Stimulated activated CD8-positive, alpha-beta memory T cell treated with anti-CD3 and anti-CD28 coated beads, Interleukin-4, amount 100 ng/mL, for 1 hour (primary cell): ENCODE measurements at places on chromosomes 3 and 15.
A peak's percentile ranks its signal among the peaks of the same experiment; 100 is the strongest.

DNA sequence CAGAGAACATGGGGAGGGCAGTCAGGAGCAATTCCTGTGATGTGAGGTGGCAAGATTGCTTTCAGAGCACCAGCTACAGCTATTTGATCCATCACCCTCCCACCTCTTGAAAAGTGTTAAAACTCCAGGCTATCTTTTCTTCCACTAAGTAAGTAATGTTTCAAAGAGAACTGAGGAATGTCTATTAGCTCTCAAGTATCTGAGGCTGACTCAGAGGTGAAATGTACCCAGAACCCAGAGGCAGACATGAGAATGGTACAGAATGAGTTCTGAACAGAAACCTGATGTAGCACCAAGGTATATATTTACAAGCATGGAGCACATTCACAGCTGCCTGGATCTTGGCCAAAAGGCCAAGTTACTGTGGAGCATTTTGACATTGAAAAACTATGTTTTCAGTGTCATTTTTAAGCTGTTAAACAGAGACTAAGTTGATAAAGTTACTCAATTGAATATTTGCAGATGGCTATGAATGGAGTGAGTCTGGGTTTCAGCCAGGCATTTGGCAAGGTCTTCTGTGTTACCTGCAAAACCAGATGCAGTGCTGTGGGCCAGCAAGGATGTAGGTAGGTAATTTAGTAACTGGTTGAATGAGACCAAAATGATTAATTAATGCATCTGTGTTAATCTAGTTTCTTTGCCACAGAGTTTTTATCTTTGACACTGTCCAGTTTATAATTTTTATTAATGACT is 227.7 kb upstream of the CD96 start:
- DNase-seq: no peak

DNA sequence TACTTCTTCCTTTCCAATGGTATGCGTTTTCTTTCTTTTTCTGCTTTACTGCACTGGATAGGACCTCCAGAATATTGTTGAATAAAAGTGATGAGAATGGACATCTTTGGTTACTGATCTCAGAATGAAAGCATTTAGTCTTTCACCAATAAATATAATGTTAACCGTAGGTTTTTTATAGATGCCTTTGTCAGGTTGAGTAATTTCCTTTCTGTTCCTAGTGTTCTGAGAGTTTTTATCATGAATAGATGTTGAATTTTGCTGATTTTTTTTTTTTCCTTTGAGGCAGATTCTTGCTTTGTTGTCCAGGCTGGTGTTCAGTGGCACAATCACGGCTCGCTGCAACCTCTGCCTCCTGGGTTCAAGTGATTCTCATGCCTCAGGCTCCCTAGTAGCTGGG is 158.4 kb downstream of the KLHL25 start:
- DNase-seq: no peak

DNA sequence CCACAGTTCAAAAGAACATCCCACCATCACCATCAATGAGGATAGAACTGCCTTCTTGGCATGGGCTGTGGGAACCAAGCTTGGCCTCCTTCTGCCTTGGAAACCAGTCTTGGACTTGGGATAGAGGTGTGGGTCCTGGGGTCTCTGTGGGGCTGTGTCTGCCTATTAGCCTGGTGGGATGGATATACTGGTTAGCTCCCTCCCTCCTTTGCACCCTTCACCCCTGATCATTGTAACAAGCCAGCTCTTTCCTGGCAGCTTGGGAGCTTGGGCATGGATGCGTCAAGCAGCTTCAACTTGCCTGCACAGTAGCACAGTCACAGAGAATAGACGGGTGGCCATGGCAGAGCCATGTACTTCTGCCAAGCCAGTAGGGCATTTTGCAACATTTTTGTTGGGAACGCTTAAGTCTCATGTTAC is 65.2 kb downstream of the SMAD6 start:
- no peak for DNase-seq

DNA sequence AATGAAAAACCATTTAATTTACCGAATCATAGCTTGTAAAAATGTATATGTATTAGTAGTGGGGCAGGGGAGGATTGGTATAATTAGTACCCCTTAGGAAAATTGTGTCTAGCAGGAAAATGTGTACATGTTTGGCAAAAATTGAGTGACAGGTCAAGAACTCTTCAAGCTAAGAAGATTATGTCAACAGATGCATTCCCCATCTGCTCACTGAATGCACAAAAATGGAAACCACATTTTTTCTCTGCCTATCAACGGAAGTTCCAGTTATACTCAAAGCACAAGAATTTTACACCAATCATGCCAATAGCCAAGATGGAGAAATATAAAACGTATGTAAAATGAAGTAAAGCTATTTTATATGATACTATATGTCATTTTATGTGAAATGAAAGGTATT is 377.8 kb downstream of the KCNH8 start:
- no peak for DNase-seq

- DNase-seq: no peak
Measured at GRCh38 chr15:100834731-100835130, 44.9 kb upstream of the ALDH1A3 start.

GRCh38 chr15:81752974-81753373 is 292.8 kb downstream of the MEX3B start:
- DNase-seq: no peak

DNA sequence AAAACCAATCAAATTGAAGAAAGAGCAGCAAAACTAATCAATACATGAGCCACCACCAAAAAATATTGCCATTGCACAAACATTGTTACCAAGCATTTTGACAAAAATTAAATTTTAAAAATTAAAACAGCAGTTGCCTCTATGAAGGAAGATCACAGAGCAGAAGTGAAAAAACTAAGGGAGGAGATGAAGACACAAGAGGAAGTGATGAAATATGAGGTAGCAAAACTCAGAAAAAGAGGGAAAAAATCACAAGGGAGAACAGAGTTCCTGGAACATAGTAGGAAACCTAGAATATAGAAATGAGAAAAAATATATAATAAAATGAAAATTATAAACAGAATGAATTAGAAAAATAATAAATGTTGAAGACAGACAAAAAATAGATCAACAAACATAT is 7.3 kb upstream of the SERPINI2 start:
- DNase-seq: no peak

DNA sequence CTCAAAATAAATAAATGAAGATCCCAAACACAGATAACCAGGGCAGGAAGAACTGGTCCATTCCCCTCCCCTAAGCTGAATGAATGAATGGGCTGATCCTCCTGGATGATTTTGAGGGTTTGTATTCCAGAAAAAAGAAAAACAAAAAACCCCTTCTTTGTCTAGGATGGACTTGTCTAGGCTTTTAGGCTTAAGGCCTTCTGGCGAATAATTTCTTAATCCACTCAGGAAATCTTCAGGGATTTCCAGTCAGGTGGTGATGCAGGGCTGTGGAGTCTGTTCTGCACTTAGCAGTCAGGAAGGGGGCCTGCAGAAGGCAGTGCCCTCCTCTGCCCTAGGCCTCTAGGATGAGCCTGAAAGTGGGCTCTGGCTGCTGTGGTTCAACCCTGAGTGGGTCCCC is 52.1 kb downstream of the BDH1 start:
- DNase-seq: no peak

DNA sequence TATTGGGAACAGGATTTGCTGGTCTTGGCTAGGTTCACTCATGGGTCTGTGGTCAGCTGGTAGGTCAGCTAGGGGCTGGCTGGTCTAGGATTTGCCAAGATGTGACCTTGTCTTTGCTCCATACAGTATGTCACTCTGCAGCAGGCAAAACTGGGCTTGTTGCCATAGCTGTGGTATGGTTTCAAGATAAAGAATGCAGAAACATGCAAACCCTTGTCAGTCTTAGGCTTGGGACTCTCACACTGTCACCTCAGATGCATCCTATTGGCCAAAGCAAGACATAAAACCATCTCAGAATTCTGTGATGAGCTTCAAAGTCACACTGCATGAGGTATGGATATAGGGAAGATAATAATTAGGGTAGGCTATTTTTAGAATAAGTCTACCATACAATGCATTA is 66.6 kb upstream of the TBC1D5 start:
- DNase-seq: no peak

DNA sequence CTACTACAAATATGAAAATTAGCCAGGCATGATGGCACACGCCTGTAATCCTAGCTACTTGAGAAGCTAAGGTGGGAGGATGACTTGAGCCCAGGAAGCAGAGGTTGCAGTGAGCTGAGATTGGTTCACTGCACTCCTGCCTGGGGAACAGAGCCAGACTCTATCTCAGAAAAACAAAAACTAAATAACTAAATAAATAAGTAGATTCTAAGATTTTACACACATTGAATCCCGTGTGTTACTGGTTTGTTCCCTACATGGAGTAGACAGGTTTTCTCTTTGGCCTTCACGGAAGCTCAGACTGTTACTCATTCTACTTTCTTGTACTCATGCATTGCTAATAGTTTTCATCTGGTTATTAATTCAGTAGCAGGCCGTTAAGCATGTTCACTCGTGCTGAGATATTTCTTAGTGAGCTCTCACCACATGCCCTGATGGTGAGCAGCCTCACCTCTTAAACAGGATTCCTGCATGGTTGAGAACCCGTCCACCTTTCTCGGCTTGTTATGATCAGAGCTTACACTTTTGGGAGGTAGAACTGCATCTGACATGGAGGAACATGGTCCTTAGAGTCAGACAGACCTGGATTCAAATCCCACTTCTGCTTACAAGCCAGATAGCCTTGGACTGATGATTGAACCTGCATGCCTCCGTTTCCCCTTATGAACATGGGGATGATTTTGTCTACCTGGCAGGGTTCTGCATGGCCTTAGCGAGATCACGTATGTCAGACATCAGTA is 49.1 kb downstream of the CMTM7 start:
- DNase-seq: no peak

GRCh38 chr15:62534996-62535395 is 369.9 kb upstream of the C2CD4B start:
- no peak for DNase-seq

- no peak for DNase-seq
Measured at GRCh38 chr15:63000706-63001105, 41.8 kb upstream of the TPM1 start.

GRCh38 chr15:79886124-79886523 is 10.7 kb downstream of the MTHFS start:
- no peak for DNase-seq

DNA sequence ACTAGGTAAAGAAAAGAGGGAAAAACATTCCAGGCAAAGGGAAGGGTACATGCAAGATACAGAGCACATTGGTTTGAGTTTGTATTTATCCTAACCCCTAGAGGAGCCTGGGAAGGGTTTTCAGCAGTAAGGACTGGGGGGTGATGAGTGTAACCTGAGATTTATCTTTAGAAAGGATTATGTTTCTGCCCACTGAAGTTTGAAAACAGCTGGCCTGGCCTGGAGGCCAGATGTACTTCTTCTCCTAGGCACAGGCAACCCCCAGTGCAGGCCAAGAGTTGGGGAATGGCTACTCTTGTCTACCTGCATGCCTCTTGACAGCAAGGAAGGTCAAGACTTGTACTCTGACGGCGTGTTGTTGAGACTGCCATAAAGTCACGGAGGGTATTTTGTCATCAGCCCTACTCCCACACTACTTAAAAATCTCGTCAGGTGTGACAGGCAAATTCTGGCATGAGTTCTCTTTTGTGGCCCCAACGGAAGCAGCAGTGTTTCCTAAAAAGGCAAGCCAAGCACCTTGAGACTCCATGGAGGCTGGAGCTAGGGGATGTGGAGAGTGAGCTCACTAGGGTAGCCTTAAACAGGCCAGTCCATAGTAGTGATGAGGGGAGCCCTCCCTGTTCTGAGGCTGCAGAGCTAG is 241.5 kb upstream of the WNT5A start:
- DNase-seq: no peak

- DNase-seq: no peak
Measured at GRCh38 chr3:153574445-153574844, 412.4 kb downstream of the RAP2B start.

DNA sequence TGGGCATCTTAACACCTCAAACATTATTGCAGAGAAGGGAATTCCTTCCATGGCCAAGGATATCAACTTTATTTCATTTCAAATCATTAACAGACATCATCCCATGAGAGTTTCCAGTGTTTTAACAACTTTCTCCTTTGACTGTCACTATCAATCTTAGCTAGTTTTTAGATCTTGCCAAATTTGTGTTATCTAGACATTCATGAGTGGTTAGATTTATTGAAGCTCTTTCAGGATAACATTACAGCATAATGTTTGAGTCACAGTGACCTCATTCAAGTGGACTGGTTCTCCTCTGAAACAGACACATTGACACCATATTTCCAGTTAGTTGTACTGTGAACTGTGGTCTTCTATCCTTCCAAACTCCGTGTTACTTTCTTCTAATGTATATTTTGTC is 8.6 kb upstream of the TNFAIP8L3 start:
- no peak for DNase-seq

DNA sequence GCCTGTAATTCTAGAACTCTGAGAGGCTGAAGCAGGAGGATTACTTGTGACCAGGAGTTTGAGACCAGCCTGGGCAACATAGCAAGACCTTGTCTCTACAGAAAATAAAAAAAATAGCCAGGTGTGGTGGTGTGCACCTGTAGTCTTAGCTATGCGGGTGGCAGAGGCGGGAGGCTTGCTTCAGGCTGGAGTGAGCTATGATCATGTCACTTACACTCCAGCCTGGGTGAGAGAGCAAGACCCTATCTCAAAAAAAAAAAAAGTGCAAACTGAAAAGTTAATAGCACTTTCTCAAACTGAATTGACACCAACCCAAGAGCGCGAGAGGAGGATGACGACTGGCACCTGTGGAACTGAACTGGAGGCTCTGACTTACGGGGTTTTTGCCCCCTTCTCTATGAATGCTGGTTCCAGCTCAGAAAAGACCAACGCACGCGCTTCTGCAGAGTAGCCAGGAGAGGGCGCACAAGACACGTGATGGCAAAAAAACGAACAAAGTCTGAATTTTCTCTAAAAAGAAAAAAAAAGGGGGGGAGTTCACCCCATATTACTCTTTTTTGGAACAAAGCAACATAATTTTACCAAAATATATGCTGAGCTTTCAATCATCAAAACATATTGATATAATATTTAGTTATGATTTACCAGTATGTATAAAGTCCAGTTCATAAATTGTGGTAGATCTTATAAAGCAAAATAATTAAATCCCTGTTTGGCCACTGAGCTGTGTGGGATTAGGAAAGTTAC is 23.7 kb downstream of the CFAP92 start:
- peak; percentile 43 for DNase-seq

DNA sequence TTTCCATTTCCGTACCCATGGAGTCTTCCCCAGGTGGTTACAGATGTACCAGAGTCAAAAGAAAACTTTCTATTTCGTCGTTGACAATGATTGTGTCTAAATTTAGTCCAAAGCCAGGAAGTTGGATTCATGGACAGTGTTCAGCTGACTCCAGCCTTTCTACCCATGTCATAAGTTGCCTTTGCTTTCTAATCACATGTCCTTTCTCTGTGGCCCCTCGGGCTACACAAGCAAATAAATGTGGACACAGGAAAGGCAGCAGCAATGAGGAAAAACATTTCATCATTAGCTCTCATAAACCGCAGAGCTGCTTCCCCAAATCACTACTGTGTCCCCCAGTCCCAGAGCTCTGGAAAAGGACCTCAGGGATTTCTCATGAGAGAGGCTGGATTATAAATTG is 82.0 kb downstream of the USF3 start:
- no peak for DNase-seq

GRCh38 chr3:20072422-20072821 is 32.2 kb downstream of the KAT2B start:
- DNase-seq: no peak
